ENCODE measurements at places on chromosomes 7 and 10. TPM values are rescaled to one million over a fixed set of nuclear protein-coding genes. Genes with fewer than 3 reads are reported as not detected.

The SLC35G1 gene
- polyA plus RNA-seq, result 7.7 TPM

The TWIST1 gene
- polyA plus RNA-seq, result 7.8 TPM

The FAM131B gene
- polyA plus RNA-seq, result 2.6 TPM

GRCh38 chr10:11303361-11304170 is 285.9 kb downstream of the CELF2 start:
- no peak for DNase-seq

GRCh38 chr7:155811560-155811894 is 736 bp downstream of the SHH start:
- DNase-seq, result no peak

DNA sequence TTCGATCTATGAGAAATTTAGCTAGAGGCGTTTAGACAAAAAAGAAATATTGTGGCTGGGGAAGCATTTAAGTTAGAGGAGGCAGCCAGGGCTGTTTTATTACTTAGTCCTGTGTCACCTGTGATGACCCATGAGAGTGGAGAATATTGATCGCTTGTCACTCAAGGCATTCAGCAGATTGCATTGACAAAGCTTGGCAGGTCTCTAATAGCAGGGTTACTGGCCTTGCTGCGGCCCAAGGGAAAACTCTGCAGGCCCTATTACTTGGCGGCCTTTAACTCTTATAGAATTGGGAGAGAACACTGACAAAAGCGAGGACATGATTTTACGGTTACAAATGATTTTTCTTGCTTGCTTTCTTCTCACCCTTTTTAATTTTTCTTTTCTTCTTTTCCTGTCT is 473.5 kb downstream of the AUTS2 start:
- DNase-seq, result no peak
